ENCODE measurements at places on chromosomes 3 and 15.

DNA sequence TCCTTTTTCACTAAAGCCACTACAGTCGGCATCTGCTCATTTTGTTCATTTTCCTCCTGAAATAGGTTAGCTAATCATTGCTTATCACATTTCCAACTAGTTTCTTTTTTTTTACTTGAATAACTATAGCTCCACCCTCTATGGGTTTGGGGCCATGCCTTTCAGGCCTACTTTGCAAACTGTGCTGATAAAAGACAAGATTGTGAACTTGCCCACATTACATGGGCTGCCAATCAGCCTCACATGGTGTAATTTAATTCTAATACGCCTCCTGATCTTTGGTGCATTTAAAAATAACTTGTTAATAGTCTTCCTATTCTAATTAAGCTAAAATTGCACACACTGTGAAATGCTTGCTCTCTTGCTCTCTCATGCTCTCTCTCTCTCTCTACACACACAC is 90.5 kb downstream of the TGFBR2 start:
- no peak for DNase-seq

DNA sequence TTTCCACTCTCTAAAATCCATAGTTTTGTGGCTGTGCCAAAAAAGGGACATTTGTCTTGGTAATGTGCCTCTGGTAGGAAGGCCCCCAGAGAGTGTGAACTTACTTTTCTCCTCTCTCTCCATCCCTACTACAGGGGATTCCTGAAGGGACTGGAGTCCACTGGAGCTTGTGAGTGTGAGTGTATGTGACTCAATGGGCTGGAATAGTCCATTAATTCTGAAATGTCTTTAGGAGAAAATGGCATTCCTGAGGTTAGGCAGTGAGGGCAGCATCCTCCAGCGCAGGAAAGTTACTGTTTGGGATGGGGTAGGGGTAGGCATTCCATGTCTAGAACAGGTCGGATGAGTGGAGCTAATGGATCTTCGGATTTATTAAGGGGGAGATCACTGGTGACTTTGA is 59.8 kb upstream of the CACNA2D3 start:
- DNase-seq: no peak

- no peak for DNase-seq
Measured at GRCh38 chr3:184347321-184348056, 10.1 kb downstream of the FAM131A start.

DNA sequence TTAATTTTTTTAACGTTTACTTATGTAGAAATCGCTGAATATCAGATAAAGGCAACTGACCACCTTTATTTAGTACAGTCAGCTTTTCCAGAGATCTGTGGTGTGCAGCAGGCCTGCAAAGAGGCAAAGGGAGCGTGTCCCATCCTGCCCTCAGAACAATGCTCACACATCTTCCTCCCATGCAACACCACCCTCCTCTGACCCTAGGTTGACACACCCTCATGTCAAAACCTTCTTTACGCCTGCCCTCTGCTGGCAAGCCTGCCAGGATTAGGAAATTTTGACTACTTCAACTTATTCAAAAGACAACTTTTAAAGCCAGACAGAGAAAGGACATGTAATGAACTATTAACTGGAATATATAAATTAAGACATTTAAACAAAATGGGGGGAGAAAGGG is 513.7 kb downstream of the FOXP1 start:
- peak; percentile 37 for DNase-seq

GRCh38 chr15:85010071-85010385 is 28.4 kb downstream of the PDE8A start:
- DNase-seq: no peak

- DNase-seq: no peak
Measured at GRCh38 chr3:108085370-108085769, 5.5 kb downstream of the CD47 start.

DNA sequence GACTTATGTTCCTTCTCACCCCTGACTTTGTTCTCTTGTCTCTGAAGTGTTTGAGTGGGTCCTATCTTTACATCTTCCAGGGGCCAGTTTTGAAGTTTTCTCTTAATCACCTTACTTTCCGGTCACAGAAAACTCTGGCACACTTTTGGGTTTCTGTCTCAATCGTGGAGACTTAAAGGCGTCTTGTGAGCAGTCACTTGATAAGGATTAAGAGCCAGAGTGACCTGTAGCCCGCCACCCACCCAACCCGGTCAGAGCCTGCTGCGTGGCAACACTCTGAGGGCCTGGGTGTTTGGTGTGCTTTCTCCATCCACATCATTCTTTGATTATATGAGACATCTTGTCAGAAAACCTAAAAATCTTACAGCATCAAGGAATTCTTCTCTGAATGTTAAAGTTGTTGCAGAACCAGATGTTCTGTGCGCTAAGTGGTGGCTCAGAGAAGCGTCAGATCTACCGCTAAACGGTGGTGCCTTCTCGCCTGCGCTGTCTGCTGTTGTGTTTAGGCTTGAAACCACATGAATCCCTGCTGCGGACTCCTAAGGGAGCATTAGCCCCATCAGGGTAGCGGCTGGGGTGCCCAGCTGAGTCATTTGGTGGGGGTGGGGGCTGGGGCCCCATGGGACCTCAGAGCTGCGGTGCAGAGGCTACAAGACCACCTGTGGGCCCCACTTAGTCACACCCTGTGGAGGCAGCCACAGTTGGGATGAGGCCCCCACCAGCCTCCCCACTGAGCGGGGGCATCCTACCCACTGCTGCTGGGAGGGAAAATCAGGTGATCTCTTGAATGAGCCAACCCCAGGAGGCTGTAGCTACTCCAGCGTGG is 158.7 kb upstream of the BHLHE40 start:
- no peak for DNase-seq

GRCh38 chr3:45244356-45244755 is 18.3 kb upstream of the TMEM158 start:
- DNase-seq: no peak

Measured in K562 (cell line).